ENCODE measurements at places on chromosomes 2 and 18.

- peak; percentile 30 for DNase-seq
These were observed 75.3 kb downstream of the MBD2 start for GRCh38 chr18:54149078-54149697.

GRCh38 chr18:12315911-12316310 lies 7.9 kb downstream of the TUBB6 start:
- no peak for DNase-seq

GRCh38 chr2:75157435-75157834 lies 41.9 kb downstream of the TACR1 start:
- no peak for DNase-seq

- no peak for DNase-seq
These were observed 3.0 kb downstream of the LYG1 start for GRCh38 chr2:99297994-99298393.

GRCh38 chr2:239910404-239910803 lies 114.7 kb downstream of the NDUFA10 start:
- no peak for DNase-seq

All from CD4-positive, alpha-beta T cell treated with Interleukin-4 for 4 hours (primary cell).